ENCODE measurements at places on chromosomes 11 and 22. TPM values are rescaled to one million over a fixed set of nuclear protein-coding genes. Genes with fewer than 3 reads are reported as not detected.

DNA sequence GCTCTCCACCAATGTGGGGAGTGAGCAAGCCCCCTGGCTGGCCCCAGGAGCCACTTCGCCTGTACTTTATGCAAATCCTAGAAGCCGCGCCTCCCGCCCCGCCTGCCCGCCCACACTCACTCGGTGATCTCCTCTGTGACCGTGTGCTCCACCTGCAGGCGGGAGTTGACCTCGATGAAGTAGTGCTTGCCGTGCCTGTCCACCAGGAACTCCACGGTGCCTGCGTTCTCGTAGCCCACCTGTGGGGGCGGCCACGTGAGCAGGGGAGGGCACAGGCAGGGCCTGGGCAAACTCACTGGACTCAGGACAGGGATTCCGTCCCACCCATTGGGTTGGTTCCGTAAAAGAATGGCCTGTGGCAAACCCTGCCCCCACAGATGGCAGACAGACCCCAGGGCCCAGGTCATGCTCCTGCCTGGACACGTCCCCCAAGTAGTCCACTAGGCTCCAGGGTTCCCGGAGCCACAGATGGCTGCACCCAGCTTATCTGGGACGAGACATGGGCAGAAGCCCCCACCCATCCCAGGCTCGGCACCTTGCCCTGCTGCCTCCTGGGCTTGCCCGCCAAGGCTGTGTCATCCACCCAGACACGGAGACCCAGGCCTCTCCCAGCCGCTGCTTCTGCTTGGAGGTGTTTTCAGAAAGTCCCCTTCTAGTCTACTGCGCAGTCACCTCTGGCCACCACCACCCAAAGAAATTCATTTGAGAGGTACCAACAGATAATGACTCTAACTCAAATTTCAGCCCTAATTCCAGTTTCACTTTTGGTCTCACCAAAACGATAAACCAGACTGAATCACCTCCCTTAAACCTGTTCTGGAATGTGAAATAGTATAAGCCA lies 12.1 kb downstream of the LRFN4 start:
- DNase-seq, result no peak

- no peak for DNase-seq
These were observed 9.7 kb downstream of the MTNR1B start for GRCh38 chr11:92979176-92979575.

DNA sequence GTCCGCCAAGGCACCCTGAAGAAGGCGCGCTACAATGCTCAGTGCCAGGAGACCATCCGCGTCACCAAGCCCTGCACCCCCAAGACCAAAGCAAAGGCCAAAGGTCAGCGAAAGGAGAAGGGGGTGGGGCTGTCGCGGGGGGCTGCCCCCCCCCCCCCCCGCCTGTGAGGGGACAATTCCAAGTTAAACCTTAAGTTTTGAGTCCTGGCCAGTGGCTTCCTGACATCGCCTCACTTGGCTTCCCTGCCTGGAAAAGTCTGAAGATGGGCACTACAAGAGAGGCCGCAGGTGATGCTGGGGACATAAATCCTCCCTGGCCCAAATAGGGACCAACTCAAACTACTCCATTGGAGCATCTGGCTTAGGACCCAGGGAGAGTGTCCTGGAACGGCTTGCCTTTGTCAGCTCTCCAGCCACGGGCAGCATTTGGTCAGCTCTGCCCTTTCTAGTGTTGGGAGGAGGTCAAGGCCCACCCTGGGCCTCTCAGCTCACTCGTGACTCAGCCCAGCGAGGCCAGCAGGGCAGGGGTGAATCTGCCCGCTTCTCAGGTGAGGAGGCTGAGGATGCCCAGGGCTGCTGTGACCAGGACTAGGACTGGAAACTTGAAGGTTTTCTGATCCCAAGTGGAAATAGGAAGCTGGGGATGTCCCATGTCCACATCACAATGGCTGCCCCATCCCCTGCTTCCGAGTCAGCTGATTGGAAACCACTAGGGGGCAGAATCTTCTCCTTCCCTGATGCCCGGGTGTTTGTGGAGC lies 1.4 kb downstream of the MDK start:
- DNase-seq, result no peak

The ANO3 gene
- 0.05 TPM for total RNA-seq
